Stimulated activated CD4-positive, alpha-beta T cell treated with anti-CD3 and anti-CD28 coated beads, Interleukin-1b, Interleukin-23, amount 100 ng/mL, for 1 hour (primary cell): ENCODE measurements at places on chromosomes 16 and 17.
A peak's percentile ranks its signal among the peaks of the same experiment; 100 is the strongest.

- no peak for DNase-seq
Observed at GRCh38 chr17:288802-289356, 63.7 kb downstream of the RPH3AL start.

DNA sequence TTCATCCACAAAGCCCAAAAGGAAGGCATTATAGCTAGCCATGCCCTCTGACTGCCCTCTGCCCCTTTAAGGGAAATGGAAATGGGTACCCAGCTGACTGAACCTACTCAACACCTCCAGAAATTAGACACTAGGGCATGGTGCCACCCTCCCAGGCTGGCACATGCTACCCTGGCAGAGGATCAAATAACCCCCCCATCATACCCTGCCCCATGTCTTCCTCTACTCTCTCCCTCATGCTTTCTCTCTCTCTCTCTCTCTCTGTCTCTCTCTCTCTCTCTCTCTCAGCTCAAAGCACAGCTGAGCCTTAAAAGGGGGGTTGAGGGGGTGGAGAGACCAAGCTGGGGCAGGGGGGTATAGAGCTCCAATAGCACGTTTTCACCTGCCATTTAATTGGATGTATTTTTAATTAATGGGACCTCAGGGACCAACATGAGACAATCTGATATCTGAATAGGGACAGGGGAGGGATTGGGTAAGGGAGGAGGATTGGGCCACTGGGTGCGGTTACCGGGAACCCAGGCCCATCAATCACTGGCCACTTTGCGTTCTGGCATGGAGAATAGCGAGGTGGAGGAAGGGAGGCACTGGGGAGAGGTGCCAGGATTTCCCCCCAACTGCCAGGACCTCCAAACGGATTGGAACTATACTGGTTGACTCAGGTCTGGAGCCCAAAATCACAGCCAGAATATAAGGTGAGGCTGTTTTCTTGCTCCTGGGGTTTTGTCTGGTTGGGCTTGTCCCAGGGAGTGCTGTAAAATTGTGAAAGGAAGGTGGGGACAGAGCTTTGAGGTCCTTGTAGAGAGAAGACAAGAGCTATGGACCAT lies 57.8 kb downstream of the NEUROD2 start:
- no peak for DNase-seq

GRCh38 chr16:17313085-17313611 lies 157.6 kb downstream of the XYLT1 start:
- DNase-seq: no peak

DNA sequence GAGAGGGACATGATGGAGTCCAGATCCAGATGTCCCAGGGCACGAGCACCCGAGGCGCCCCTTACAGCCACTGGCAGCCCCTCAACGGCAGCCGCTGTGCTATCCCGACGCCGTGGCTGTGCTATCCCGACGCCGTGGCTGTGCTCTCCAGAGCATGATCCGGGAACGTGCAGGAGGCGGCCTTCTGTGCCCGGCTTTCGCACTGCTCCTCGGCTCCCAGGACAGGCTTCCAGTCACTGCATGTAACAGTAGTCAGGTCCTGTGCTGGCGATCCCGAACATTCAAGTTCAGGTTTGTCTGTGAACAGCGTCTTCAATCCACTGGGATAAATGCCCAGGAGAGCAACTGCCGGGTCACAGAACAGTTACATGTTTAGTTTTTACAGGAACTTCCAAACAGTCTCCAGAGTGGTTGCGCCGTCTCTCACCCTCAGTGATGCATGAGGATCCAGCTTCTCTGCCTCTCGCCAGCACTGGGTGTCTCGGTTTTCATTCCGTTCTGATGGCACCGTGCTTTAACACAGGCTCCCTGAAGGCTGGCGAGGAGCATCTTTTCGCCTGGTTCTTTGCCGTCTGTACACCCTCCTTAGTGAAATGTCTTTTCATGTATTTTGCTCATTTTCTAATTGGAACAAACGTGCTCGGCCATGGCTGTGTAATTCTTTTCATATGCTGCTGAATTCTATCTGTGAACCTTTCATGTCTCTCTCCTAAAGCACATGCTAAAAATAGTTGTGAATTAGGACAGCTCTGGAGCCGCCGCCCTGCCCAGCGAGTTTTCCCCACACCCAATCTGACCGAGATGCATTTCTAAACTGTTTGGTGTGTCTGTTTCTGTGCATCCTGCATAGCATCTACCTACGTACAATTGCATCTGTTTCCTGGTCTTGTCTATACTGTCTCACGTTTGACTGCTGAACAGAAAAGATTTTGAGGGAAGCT lies 72.6 kb upstream of the METRNL start:
- DNase-seq: no peak

GRCh38 chr17:60328679-60329078 lies 63.3 kb downstream of the USP32 start:
- DNase-seq: no peak

DNA sequence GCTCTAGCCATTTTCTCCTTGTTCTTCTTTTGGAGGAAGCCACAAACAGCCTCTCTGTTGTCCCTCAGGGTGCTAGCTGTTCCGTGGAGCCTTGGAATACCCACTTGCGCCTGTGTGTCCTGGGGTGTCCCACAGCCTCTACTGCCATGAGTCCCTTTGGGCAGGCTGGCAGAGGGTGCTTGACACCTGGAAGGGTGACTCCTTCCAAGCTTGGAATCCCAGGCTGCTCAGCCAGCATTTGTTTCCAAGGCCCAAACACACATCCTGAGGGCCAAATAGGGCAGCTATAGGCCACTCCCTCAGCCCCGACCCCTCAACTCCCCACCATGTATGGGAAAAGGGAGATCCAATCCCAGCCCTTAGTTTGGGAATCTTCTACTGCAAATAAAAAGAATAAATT lies 14.9 kb downstream of the ZNHIT3 start:
- DNase-seq: no peak

DNA sequence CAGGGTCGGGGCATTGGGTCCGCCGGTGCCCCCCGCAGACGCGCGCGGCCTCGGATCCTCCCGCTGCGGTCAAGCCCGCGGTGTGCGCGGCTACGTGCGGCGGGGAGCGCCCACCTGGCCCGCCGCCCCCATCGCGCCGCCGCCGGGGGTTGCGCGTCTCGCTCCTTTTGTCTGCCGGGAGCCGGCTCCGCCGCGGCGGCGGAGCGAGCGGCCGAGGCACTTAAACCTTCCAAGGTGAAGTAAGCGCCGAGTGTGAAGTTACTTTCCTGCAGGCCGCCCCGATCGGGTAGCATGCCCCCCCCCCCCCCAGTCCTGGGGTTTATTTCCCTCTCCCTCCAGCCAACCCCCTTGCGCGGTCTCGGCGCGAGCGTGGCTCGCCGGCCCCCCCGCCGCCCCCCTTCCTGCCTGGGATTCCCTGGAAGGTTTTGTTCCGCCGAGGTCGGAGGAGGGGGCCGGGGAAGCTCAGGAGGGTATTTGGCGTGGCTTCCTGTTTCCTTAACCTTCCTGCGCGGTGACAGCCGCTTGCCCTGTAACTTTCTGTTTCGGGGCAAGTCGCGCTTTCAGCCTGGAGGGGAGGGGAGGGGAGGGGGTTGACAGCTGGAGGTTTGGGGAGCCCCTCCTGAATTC lies 56.6 kb upstream of the GSE1 start:
- peak; percentile 30 for DNase-seq

DNA sequence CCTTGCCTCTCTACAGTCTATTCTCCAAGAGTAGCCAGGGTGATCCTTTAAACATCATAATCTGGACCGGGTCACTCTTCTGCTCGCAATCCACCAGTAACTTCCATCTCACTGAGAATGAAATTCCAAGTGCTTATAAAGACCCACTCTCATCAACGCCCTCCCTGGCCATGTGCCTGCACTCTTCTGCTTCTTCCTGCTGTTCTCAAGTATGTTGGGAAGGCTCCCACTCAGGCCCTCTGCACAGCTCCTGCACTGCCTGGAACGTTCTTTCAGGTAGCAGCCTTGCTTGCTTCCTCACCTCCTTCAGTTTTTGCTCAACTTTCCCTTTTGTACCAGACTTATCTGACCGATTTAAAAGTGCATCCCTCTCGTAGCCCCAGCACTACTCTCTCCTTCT lies 44.4 kb downstream of the BRD7 start:
- no peak for DNase-seq

DNA sequence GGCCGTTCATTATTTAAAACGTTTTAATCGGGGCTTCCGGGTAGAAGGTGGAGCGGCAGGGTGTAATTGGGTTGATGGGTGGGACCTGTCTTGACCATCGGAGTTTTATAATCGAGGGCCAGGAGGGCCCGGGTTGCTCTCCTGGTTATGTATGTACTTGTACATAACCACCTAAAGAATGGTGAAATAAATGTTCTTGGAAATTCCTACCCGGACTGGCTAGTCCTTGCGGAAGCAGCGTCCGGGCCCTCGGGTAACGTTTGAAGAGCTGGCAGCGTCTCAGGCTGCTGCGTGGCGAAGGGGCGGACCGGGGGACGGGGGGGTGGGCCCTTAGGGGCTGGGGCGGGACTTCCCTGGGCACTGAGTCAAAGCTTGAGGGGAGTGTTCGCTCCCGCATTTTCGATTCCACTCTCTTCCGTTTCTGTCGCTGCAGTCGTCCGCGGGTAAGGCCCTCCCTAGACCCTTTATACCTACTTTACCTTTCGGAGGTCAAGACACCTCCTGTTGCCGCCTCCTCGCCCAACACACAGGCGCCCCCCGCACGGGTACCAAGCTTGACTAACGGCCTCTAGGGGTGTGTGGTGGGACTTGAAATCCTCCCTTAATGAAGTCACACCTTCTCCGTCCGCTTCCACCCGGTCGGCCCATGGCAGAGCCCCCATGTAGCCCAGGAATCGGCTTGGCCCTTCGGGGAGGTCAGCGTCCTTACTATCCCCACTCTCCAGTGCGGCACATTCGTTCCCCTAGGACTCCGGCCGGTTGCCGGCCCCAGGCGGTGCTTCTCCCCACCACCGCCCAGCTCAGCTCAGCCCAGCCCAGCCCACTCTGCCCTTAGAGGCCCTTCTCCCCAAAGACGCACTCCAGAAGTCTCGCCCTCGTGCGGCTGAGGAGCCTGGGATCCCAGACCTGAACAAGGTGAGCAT lies at the start of gene TMEM106A:
Gene TMEM106A, plus strand, starts transcription at position 396 of the 923 bp plus-strand sequence. CDS start 1,167 bp downstream, outside the sequence.
- DNase-seq: peak; percentile 43

- DNase-seq: no peak
Observed at GRCh38 chr16:56728980-56729734, 772 bp upstream of the NUP93 start.

GRCh38 chr16:58425245-58425644 lies 33.0 kb downstream of the GINS3 start:
- DNase-seq: no peak

GRCh38 chr17:77189148-77189547 lies 48.4 kb downstream of the SEC14L1 start:
- peak; percentile 4 for DNase-seq

- no peak for DNase-seq
Observed at GRCh38 chr17:19254651-19255050, 17.5 kb downstream of the EPN2 start.

GRCh38 chr16:1572673-1573072 lies 39.2 kb downstream of the IFT140 start:
- no peak for DNase-seq

DNA sequence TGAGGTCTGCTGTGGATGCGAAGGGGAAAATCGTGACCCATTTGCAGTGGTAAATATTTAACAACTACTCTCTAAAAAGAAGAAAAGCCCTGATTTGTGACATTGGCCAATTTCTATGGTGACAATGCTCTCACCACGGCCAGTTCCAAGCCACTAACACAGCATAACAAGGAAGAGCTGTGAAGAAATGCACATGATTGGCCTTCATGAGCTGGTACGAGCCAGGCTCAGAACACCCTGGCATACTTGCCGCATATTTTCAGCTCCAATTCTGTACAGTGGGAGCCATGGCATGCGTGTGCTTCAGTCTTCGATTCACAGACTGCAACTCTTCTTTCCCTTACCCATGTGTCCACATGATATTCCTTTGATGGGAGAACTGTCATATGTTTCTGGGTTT lies 363.9 kb upstream of the CDH5 start:
- DNase-seq: no peak

DNA sequence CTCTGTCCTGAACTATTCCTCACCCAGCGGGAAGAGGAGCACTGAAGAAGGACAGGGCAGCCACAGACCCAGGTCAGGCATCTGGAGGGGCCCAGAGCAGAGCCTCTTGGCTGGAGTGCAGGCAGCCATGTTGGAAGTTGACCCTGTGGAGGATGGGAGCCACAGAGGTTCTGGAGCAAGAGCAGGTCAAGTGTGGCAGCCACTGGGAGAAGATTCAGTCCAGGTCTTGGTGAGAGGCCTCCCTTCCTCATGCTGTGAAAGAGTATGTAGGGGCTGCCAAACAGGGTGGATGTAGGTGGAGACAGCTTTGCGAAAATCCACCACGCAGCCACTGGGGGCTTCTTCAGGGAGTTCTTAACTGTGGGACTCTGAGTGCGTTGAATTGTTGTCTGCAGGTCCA lies 590 bp upstream of the CD79B start:
- no peak for DNase-seq

DNA sequence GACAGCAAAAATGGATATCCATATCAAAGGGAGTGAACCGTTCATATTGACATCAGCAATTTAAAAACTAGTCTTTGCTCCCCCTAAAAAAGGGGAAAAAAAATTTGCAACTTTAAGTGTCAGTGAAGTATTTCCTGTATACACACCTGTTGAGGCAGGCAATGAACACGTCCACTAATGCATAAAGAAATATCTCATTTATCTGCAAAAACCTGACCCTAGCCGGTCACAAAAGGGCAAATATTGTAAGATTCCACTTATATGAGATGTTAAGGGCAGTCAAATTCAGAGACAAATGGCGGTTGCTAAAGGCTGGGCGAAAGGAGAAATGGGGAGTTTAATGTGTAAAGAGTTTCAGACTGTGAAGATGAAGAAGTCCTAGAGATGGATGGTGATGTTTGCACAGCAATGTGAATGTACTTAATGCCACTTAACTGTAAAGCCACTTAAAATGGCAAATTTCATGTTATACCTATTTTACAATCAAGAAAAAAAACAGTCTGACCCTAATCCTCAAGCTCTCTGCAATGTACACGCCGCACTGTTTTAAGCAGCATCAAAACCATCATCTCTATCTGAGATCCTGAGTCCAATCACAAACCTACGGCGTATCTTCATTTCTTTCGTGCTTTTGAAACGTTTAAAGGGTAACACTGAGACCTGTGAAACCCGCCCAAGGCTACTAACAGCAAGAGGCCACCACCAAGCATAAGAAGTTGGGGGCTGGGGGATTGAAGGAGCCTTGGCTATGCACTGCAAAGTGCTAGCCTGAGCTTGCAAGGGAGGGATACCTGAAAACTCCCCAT lies 1.1 kb downstream of the PARN start:
- DNase-seq: no peak

DNA sequence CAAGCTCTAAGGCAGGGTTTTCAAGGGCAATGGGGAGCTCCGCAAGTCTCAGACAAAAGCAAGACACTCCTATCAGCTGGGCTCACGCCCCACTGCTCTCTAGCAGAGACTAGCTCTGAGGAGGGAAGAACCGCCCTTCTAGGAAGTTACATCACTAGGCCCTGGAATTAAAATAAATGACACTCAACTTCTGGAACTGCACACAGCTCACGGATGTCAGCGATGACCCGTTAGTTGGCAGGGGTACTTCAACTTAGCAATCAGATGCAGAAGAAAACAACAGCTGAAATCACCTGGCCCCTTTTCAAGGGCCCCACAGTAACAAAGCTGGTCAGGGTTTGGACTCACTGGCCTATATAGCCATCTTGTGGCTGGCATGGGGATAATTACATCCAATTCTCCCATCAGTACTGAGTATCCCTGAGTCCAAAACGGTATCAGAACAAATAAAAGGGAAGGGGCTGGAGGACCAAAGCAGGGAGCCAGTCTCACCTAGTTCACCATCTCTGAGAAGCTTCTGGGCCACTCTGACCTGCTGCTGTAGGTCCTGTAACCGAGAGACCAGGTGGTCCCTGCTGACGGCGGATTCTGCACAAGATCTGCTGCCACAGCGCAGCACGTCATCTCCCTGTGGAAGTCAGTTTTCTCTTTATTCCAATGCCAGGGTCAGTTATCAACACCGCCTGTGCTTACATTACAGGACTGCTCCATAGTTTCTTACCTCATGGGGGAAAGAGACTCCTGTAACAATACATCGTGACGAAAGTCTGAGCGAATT lies 22.2 kb downstream of the SERPINF1 start:
- DNase-seq: no peak
